ENCODE measurements at places on chromosomes 12 and 14.

DNA sequence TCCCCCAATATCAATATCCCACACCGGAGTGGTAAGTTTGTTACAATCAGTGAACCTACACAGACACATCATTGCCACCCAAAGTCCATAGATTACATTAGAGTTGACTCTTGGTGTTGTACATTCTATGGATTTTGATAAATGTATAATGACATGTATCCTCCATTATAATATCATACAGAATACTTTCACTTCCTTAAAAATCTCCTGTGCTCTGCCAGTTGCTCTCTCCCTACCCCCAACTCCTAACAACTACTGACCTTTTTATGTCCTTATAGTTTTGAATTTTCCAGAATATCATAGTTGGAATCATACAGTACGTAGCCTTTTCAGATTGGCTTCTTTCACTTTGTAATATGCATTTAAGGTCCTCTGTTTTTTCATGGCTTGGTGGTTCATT lies 48.4 kb downstream of the SLC4A8 start:
- no peak for DNase-seq

DNA sequence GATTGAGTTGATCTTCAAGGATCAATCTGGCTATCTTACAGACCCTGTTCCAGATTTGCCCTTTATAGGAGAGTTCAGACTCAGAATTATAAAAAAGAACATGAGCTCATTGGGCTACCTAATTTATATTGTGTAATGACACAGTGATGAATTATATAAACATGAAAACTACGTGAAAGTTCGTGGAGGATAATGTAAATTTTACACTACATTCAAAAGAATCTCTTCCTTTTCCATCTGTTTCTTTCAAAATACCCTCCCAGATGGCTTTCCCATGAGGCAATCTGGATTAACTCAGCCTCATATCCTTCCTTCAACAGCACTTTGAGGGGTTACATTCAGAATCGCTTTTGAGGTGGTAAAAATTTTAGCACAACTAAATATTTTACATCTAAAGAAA lies 129.3 kb downstream of the HMGA2 start:
- no peak for DNase-seq

GRCh38 chr14:89855961-89856656 lies 98.4 kb downstream of the EFCAB11 start:
- DNase-seq, result no peak

DNA sequence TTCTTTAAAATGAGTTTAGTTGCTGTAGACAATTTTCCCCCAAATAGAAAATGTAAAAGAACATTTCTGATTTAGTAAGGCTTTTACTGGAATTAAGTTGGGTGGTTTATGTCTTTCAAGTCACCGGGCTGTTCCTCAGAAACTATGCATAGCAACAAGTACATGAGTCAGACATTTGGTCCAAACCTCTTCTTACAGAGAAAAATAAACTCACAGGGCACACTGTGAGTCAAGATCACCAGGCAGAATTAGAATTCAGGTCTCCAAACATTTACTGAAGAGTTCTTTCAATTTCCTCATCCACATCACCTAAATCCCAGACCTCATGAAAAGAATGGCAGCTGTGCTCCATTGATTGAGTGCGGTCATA lies 476.1 kb upstream of the SOX5 start:
- DNase-seq, result no peak

DNA sequence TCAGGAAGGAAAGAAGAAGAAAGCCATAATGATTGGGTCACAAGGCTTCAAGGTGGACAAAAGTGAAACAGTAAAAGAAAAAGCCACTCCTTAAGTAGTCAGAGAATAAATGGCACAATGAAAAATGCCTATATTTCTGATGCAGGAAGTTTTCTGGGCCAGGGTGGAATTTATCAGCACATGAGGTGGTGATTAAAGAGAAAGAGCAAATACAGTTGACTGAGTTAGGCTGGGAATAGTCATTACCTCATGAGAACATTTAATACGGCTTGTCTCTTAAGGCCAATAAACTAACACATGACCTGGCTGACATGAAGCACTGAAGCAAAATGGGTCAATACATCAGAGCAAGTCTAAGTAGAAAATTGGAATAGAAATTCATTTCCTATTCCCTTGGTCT lies 499.7 kb downstream of the TMTC2 start:
- no peak for DNase-seq

DNA sequence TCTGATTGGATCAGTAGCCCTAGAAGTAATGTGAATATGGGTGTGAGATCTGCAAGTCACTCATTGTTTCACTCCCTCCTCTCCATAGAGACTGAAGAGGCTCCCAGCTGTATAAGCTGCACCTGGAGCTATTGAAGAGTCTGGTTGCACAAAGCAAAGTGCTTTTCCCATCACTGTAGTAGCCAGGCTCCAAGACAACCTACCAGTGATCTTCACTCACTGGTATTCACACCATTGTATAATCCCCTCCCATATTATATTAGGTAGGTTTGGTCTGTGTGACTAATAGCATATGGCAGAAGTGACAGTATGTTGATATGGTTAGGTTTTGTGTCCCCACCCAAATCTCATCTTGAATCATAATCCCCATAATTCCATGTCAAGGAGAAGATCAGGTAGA lies 64.4 kb downstream of the ZFC3H1 start:
- DNase-seq, result peak; percentile 38

DNA sequence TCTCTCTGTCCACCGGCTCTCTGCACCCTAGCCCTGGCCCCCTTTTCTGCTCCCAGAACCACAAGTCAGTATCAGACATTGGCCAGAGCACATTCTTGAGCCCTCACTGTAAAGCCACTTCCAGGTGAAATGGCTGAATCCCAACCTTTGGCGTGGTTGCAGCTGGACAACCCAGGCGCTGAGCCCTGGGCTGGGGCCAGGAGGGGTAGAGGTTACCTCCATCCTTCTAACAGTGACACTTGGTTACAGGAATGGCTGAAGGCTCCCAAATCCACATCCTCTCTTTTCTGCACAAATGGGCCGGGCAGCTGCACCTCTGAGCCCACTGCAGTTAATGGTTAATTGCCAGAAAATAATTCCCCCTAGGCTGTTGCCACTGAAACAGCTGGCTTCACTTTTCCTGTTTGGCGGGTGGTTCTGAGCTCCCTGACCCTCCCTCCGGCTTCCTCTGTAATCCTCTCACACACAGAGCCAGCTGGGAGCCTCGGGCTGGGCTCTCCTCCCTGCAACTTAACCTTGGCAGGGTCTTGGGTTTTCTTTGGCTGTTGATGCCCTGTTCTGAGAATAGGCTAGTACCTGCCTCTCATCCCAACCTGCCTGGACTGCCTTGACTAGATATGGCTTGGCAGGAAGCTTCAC lies 44.1 kb downstream of the TSPAN11 start:
- DNase-seq, result no peak

DNA sequence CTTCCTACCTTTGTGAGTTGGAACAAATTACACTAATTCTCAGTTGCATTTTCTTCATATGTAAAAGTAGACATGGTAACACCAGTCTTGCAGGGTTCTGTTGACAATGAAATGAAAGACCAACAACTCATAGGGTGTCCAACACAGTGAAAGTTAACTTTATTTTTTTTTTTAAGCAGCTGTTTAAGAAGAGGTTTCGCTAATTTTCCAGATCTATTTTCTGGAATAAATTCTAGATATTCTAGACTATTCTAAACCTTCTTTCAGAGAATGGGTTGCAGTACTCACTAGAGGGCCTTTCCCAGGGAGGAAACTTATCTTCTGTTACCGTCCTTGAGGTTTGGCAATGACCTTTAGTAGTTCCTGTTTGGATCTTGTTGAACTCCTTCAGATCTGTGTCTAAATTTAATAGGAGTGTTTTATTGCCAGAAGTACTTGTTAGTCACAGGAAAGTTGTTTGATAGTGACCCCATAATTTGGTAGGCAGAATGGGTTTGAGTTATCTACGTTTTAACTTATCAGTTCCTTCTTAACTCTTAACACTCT lies 2.8 kb upstream of the ART4 start:
- DNase-seq, result no peak

GRCh38 chr14:21924479-21924878 lies 250.9 kb upstream of the OR4E1 start:
- no peak for DNase-seq

Data from NCI-H345 (cell line).